ENCODE measurements at places on chromosomes 2 and 18.
A peak's percentile ranks its signal among the peaks of the same experiment; 100 is the strongest.

GRCh38 chr2:241567776-241568175, 9.2 kb downstream of the BOK start:
- DNase-seq: no peak

- DNase-seq: peak; percentile 76
Measured at GRCh38 chr2:217785544-217786045, 217.2 kb downstream of the TNS1 start.

DNA sequence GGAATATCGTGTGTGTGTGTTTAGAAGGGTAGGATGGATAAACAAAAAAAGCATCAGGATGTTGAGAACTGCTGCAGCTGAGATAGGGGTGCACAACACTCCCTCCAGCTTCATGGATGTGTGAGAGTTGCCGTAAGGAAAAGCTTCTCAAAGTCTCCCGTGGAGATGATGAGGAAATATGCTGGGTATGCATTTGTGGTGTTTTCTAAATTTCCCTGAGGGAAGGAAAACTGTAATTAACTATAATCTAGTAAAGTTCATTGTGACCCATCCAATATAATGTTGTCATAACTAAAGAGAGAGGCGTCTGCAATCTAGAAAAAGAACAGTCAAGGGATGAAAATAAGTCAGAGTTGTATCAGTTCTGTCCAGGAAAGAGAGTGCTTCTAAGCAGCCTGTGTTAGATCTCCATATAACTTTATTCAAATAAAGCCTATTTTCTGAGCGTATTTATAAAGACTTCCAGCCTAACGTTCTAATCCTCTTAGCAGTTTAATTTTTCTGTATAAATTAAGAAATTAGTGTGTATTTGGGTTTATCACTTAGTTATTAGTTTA, 7.3 kb upstream of the LMAN2L start:
- no peak for DNase-seq

- no peak for DNase-seq
Measured at GRCh38 chr2:69053416-69053965, 40.5 kb downstream of the ANTXR1 start.

DNA sequence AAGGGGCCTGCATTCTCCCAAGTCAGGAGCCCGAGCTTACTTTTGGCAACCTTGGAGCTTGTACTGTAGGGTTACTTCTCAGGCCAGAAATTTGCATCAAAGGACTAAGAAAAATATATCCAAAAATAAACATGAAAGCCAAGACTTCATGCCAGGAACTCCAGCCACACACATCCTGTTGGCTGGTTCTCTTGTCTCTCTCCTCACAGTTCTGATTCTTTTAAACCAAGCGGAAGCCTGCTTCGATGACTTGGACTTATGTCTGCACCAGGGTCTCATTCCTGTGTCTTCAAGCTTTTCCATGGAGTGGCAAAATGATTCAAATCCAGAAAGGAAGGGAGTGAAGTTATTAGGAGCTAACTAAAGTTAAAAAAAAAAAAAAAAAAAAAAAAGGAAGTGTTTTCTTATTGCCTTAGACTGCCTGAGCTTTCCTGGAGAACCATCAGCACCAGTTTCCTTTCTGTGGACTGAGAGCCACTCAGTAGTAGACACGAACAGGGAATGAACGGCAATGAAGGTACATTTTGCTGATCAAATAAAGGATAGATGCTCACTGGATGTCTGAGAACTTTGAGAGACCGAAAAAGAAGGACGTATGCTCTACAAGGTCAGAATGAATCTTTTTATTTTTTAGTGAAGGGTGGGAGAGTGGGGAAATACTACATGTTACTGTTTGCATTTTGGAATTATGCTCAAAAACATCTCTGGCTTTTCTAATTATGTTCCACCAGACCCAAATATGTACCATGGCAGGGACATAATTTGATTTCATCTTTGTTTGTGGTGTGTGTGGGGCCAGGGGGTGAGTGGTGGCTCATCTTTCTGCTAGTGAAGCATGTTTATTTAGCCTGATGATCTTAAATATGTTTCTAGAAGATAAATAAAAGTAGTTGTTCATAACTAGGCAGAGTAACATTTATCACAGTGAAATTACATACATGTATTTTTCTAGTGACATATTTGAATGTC, 86.0 kb downstream of the RAPGEF4 start:
- DNase-seq: no peak

DNA sequence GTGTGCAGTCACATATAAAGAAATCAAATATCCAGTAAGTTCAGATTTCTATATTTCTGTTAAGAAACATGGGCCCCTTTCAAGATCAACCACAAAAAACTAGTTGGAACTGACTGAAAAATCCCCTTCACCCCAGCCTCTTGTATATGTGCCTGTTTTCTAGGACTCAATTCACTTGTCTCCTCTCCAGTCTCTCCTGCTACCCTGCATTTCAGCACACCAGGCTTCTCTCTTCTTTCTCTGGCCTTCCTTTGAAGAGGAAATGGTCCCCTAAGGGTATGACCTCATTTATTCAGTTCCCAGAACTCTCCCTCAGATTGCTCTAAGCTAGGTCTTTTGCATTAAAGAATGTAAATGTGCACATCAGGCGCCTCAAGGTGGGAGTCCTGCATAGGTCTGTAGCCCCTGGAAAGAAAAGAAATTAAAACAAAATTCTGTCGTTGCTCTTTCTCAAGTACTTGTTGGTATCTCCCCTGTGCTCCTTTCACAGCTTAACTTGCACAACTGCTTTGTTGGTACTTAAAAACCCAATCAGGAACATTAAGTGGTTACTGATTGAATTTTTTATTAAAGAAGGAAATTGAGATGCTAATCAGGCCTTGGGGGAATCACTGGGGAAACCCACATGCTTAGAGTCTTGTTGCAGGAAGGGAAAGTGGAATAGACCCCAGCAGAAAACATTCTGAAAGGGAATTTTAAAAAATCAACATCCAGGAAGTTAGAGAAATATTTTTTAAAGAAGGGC, 278.4 kb downstream of the AGPS start:
- DNase-seq: no peak

- DNase-seq: no peak
Measured at GRCh38 chr18:80223581-80224148, 23.6 kb downstream of the PARD6G start.

GRCh38 chr2:138689705-138690104, 90.5 kb downstream of the NXPH2 start:
- no peak for DNase-seq

- no peak for DNase-seq
Measured at GRCh38 chr2:170739048-170739447, 23.9 kb downstream of the SP5 start.

DNA sequence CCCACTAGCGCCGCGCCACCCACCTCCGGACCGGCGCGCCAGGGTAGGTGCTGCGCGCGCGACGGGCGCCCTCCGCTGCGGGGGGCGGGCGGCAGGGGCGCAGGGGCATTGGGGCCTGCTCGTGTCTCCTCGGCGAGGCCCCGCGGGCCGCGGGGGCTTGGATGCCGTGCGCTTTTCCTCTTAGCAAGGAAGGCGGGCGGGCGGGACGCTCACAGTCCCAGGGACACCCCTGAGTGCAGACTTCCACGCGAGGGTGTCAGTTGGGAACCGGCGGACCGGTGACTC, 748 bp downstream of the TWIST2 start:
- DNase-seq: no peak

- DNase-seq: no peak
Measured at GRCh38 chr18:9531791-9532410, 56.6 kb downstream of the RALBP1 start.

DNA sequence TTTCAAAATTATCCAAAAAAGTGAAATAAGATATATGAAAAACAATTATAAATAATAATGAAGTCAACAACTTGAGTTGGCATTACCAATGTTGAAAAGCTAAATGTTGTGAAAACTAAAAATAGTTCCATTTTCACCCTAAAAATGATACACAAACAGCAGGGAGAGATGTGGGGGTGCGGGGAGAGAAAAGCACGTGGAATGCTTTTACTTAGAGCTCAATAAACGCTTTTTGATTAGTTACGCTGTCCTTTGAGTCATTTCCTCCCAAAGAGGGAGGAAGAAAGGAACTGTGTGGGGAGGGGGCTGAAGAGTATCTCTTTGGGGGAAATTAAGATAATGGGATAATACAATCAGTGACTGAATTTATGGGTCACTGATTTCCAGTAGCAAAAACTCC, 29.2 kb downstream of the ZNF521 start:
- no peak for DNase-seq

DNA sequence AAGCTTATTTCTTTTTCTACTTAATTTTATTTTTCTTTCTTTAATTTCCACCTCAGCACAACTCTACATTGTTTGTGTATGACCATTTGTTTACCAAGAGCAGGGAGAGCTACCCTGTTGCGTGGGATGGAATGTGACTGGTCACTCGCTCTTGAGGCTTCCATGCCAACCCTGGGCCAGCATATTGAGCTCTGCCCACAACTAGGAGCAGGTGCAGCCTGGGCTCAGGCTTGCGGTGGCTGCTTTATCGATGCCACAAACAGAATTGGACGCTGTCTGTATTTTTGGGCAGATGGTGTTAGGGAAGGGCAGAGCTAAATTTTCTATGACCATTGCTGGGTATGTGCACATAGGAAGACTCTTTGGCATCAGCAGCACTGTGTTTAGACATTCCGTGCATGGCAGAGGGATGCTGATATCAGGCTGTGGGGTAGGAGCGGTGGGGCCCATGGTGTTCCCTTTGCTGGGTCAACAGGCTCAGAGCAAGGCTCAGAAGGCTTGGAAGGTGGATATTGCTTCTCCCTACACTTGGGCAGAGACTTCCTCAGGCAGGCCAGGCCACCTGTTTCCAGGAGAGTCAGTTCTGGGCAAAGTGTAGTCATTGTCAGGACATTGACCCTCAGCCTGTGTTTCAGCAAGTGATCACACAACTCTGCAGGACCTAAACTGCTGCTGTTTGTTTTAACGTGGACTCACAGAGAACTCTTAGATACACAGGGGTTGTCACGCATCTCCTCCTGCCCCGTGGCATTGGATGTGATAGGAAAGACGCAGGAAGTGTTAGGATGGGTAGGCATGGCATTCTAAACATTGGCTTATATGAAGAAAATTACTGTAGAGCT, 40.2 kb downstream of the TMEM182 start:
- no peak for DNase-seq

DNA sequence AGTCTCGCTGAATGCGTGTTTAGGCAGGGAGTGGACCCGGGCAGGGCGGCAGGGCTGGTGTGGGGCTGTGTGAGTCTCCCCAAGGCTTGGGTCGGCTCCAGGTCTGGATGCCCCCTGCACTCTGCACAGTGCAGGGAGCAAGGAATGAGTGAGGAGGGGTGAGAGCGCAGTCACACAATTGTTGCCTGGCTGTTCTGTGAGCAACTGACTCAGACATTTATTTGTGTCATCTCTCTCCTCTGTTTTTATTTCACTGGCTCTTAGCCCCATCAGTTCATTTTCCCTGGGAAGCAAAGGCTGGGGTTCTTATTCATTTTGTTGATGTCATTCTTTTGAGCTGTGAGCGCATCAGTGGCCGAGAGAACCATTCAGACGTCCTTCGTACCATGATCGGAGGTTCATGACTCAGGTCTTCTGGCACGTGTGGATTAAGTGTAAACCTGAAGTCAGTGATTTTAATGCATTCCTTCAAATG, 61.1 kb downstream of the GATA6 start:
- DNase-seq: no peak
